ENCODE measurements at places on chromosomes 5 and 9. TPM values are rescaled to one million over a fixed set of nuclear protein-coding genes. Genes with fewer than 3 reads are reported as not detected.

Gene CCNI2
- total RNA-seq, result 0.74 TPM

Gene DMRT3
- not detected for total RNA-seq

Gene SEMA5A
- 23.4 TPM for total RNA-seq

Gene FGF1
- total RNA-seq, result 1.4 TPM

Gene EGFLAM
- 7.6 TPM for total RNA-seq

Gene LRRC19
- 0.28 TPM for total RNA-seq

Gene PLAC8L1
- 0.46 TPM for total RNA-seq

Gene MAP1B
- total RNA-seq, result 29.3 TPM

Gene TRIM32
- 20.2 TPM for total RNA-seq

Gene GABRA6
- total RNA-seq, result not detected

Gene SURF2
- total RNA-seq, result 30.3 TPM

Gene ANKRD34B
- 0.34 TPM for total RNA-seq

Gene AP3S1
- total RNA-seq, result 90.4 TPM

Gene CORO2A
- total RNA-seq, result 22.3 TPM

Gene PTGDS
- total RNA-seq, result 29.5 TPM

Gene ZBTB43
- 23.3 TPM for total RNA-seq

Gene RNF180
- 24.4 TPM for total RNA-seq

Gene EGFL7
- total RNA-seq, result 177 TPM

Gene IFNK
- total RNA-seq, result not detected

Gene BHMT
- 0.55 TPM for total RNA-seq

Gene PSAT1
- 48.4 TPM for total RNA-seq

Gene SREK1
- 337 TPM for total RNA-seq

Gene NR6A1
- 3.4 TPM for total RNA-seq

Gene PCDHA1
- not detected for total RNA-seq

Gene CARD9
- 3.8 TPM for total RNA-seq

Gene ISL1
- 0.51 TPM for total RNA-seq

Gene ARAP3
- total RNA-seq, result 20.5 TPM
